ENCODE measurements at places on chromosomes 2 and 18.

DNA sequence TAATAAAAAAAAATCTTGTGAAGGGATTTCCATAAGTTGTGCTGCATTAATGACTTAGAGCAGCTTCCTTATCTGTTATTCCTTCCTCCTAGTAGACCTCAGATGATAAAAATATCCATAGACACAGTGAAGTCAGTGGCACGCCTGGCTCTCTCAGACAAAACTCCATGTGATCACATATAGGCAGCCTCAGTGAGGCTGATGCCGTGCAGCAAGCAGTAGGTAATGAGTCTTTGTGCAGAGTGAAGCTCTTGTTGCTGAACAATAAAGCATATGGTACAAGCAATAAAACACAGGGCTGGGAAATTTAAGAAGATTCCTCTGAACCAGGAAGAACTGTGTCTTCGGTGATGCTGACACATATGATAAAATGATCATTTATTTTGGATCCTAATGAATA lies 102.7 kb downstream of the CSRNP3 start:
- DNase-seq: no peak

GRCh38 chr2:11796190-11797171 lies 50.0 kb downstream of the LPIN1 start:
- no peak for DNase-seq

- no peak for DNase-seq
Observed at GRCh38 chr2:57880446-57880845, 166.2 kb upstream of the VRK2 start.

GRCh38 chr18:399631-400135 lies 100.8 kb downstream of the COLEC12 start:
- no peak for DNase-seq

DNA sequence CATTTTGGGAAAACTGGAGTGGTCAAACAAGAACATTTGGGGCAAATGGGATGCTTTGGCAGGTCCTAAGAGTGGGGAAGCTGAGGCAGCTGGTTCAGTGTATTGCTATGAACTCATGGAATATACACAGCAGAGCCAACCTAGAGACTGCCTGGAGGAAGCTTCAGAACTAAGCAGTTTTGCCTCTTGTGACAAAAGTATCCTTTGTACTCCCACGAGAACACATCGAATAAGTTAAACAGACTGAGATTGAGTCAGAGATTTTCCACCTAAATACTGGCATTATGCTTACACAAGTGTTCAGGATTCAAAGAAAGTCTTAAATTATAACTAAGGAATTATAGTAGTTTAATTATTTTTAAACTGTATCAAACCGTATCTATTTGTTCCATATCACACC lies 5.2 kb upstream of the ARMC9 start:
- no peak for DNase-seq

DNA sequence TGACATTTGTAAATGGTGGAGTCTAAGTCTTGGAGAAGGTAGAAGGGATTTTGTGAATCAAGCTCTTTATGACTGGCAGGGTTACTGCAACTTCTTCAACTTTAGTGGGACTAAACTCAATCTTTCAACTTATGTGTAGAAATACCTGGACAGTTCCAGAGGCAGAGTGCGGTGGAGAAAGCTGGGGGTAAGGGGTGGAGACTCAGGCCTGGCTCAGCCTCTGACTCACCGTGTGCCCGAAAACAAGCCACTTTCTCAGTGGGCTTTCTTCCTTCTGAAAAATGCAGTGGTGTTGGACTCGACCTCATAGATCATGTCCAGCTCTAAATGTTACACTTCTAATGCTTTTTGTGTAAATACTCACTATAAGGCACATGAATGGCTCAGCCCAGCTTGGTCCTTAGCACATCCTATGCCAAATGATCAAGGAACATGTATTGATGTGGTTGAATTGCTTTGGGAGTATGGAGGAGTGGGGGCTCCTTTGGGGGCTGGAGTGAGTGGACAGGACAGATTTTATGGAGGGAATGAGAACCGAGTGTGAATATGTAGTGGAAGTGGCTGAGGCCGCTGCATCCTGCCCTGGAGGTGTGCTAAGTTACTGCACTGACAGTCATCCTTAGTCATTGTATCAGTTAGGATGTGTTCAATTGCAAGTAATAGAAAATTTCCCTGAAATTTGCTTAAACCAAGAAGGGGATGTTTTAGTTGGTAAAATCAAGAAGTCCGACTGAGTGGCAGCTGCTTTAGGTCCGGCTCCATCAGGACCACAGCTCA lies 32.2 kb upstream of the IGFBP5 start:
- DNase-seq: no peak

- peak; percentile 92 for DNase-seq
Observed at GRCh38 chr2:25041928-25042320, at the start of gene EFR3B. TSS of gene EFR3B (plus strand) at chr2:25042076. CDS start at chr2:25042313, 237 bp downstream.

DNA sequence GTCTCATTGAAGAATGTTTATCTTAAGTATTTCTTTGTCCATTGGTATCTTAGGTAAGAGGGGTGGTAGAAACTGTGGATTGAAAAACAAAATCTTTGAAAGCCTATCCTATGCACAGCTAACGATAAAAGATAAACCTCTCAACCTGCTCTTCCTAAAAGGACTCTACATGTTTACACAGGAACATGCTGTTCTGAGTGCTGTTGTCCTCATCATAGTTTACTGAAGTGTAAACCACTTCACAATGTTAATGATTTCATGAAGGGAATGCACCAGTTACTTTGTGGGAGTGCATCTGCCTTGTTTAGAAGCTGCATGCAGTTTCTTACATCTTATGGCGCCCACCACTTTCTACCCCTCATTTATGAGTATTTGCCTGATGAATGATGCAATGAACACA lies 1.2 kb downstream of the ACMSD start:
- no peak for DNase-seq

GRCh38 chr2:7803515-7803914 lies 878.3 kb upstream of the ID2 start:
- DNase-seq: no peak

DNA sequence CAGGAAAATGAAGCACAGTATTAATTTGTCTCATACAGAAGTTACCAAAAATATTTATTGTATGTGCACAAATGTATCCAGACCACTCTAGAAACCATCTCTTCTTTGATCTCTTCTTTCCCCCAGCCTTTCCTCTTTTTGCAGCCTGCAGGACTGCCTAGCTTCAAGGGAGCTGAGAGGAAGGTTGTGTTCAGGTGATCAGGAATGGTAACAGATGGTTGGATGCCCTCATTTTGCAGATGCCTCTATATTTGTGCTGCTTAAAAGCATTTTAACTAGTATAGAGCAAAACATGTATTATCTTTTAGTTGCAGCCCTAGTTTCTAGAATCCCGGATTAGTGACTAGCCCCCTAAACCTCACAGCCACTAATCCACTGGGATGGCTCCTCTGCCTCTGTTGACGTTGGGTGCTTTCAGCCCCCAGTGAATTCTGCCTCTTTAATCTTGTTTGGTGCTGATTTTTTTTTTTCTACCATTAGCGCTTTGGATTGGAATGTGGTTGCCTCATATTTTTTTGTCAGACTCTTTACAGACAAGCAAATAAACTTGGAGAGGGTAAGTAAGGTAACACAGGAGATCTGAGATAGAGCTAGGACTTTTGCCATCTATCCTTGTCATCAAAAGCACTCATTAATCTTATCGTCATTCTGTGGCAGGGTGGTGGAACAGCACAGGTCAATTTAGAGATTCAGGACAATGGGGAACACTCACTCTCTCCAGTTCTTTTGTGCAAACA lies 103.8 kb upstream of the NDUFV2 start:
- no peak for DNase-seq

- DNase-seq: peak; percentile 20
Observed at GRCh38 chr18:11154368-11154989, 5.1 kb upstream of the PIEZO2 start.

- peak; percentile 84 for DNase-seq
Observed at GRCh38 chr2:45765007-45765727, 113.7 kb downstream of the PRKCE start.

DNA sequence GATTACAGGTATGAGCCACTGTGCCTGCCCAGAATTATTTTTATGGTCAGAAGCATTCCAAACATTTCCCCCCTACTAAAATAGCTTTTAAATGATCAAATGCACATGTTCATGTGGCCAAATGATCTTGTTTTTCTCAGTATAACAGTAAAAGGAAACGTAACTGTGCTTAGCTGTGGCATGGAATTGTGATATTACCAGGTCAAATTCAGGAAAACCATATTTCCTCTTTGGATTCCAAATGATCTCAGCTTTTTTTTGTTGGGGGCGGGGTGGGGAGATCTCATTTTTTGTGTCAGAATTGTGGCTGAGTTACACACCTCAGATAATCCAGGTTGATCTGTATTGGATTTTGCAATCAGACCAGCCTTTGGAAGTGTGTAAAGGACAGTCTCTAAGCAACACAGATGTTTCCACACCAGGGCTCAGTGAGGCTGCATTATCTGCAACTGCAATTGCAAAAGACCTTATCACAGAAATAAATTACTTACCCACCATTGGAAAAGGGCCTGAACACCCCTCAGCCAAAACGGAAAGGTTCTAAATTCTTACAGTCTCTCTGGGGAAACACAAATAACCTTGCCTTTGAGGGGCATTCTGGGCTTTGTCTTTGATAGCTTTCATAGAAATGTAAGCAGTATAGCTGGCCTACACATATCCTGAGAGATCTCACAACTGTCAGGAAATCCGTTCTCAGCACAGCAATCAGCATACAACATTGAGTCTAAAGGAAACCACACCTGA lies 8.4 kb downstream of the CASP10 start:
- no peak for DNase-seq

- no peak for DNase-seq
Observed at GRCh38 chr18:61749031-61749430, 143.8 kb downstream of the RNF152 start.

- DNase-seq: no peak
Observed at GRCh38 chr2:29276151-29276550, 160.9 kb downstream of the CLIP4 start.

DNA sequence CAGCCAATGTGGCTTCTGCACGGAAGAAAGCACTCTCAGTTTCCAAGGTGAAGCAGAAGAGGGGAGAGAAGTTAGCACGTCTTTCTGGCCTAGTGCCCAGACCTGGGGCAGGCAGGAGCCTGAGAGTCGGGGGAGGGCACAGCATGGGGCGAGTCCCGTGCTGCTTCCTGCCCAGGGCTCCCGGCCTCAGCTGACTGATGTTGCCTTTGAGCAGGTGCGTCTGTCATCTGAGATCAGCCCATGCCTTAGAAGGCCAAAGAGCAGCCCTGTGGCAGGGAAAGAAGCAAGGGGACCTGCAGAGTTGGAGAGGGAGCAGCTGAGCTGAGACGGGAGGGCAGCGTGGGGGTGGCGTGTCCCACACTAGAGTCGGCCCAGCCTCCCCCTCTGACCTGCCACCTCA lies 3.3 kb downstream of the KCNIP3 start:
- DNase-seq: no peak

GRCh38 chr2:54106631-54107454 lies 8.6 kb upstream of the ACYP2 start:
- peak; percentile 20 for DNase-seq
